Mesenchymal stem cell (in vitro differentiated cells and primary cell): ENCODE measurements at places on chromosomes 1 and 21.

- no peak for DNase-seq
Observed at GRCh38 chr1:165888552-165888920, 61.1 kb downstream of the UCK2 start.

- DNase-seq: no peak
Observed at GRCh38 chr1:210600421-210601159, 271.9 kb downstream of the HHAT start.

DNA sequence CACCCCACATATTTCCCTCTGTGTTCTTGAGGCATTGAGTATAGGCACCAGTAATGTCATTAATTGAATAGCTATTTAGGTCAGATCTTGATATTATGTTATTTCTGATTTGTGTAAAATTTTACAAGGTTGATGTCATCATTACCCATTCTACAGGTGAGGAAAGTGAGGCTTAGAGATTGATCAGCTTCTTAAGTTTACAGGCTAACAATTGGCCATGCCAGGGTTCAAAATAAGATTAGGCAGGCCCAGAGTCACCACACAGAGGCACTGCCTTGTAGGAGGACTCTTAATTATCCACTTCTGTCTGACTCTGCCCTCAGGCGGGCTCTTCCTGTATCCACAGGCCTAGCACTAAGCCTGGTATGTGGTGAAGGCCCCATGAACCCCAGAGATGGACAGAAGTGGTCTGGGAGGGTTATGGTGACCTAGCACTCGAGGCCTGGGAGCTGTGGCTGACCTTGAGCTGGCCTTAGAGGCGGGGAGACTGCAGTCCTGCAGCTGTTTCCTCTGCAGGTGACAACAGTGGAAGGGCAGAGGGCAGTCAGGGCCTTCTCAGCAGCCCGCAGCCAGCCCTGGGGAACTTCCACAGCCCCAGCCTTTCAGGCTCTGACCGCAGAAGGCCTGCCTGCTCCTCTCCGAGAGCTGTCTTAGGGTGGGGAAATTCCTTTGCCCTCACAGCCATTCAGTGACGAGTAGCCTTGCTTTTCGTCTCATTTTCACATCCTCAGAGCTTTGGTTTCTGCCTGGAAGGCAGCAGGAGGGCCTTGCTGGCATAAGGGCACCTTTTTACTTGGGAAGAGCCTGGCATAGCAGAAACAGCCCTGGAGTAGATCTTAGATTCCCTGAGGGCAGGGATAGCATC is 12.2 kb downstream of the ZDHHC18 start:
- peak; percentile 64 for DNase-seq

DNA sequence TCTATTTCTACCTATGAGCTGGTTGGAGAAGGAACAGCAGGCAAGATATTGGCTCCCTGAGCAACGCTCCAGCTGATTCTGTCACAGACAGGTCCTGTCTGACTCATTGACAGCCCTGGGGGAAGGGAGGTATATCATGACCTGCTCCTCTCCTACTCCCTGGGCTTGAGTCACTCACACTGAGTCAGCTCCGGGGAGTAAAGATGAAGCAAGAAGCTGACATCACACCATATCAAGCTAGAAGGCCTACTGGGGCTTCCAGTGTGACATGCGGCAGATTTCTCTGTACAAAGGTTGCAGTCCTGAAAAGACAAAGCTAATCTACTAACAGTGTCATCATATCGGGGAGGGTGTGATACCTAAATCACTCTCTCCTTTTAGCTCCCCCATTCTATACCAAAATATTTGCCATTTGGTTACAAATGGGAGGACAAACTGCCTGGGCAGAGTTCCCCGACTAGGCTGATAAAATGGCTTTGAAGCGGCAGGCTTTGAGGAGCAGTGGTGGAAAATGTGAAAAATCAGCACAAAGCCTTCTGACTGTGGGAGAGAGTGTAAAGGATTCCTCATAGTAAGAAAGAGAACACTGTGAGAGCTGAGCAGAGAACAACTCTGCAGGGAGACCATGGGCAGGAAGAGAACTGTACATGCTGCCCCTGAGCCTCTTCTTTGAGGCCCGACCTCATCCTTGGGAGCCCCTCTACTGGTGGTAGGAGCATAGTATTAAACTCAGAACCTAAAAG is 15.5 kb downstream of the PI4KB start:
- DNase-seq: peak; percentile 100

GRCh38 chr1:64309431-64309831 is 106.0 kb downstream of the UBE2U start:
- DNase-seq: no peak

DNA sequence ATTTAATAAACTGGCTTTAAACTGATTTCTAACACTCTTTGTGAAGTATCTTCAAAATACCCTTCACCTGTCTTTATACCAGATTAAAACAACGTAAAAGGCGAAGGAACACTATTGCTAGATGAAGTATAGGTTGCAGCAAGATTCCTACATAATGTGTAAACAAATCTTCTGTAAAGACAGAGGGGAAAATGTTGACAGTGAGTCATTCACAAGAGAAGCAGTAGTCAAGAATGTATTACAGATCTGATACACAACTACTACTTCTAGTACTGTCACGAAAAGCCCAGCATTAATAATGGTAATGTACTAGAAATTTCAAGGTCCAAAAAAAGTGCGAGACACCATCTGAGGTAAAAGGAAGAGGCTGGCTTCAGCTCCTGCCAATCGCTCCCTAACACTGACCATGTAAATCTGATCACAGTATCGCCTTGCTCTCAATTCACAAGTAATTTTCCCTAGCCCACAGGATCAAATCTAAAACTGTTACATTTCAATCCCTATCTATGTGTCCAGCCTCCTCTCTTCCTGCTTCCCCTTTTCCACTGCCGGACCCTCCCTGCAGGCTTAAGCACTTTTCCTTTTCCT is 290.4 kb downstream of the AKT3 start:
- peak; percentile 85 for DNase-seq

DNA sequence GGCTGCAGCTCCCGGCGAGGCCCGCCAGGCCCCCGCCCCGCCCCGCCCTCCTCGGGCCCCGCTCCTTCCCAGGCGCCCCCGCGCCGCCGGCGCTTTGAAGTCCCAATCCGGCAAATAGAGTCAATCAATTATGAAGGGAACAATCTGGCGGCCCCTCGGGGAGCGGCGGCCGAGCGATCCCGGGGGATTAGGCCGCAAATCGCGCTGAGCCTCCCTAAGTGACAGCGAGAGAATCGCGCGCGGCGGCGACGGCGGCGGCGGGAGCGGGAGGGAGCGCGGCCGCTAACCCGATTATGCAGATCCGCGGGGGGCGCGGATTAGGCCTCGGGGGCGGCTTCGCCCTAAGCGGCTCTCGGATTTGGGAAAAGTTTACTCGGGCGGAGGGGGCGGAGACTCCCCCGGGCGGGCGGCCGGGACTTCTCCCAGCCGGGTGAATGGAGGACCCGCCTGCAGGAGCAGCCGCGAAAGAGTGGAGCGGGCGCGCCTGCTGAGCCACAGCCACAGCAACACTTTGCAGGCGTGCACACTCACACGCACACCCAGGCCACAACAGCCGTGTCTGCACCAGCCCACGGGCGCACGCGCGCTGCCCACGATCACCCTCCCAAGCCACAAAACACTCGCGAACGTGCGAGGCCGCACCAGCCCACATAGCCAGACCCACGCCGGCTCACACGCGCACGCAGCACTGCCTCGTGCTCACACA is 23.0 kb upstream of the DMBX1 start:
- peak; percentile 17 for DNase-seq

DNA sequence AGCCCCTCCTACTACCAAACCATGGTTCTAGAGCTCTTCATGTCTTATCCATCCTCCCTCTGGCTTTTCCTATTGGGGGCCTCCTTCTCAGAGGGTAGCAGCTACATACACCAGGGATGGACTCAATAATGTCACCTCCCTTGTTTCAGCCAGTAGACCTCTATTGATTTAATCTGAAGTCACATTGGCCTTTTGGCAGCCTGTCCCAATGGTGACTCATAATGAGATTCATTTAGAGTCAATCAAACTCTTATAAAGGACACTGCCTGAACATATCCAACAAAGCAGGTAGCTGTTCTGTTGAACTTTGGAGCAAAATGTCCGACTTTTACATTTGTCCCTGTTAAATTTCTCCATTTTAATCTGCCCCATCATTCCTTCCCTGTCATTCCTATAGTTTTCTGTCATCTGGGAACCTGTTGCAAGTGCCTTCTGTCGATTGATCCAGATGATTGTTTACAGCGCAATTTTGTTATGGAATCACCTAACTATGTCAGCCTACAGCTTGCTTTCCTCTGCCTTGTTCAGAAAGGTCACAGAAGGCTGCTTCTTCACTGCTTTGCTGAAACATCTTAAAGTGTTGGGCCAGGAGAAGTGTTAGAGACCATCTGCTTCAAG is 105.9 kb downstream of the ETS2 start:
- DNase-seq: no peak

- peak; percentile 69 for DNase-seq
Observed at GRCh38 chr1:15246960-15247614, at the start of gene FHAD1. FHAD1 (plus strand) TSS chr1:15247223; CDS start chr1:15251785, 4,562 bp downstream.

GRCh38 chr1:27906759-27907158 is 28.0 kb upstream of the SMPDL3B start:
- no peak for DNase-seq

- DNase-seq: no peak
Observed at GRCh38 chr1:8651236-8651890, 166.1 kb downstream of the RERE start.

- DNase-seq: no peak
Observed at GRCh38 chr1:114192328-114192727, 38.7 kb upstream of the SYT6 start.

DNA sequence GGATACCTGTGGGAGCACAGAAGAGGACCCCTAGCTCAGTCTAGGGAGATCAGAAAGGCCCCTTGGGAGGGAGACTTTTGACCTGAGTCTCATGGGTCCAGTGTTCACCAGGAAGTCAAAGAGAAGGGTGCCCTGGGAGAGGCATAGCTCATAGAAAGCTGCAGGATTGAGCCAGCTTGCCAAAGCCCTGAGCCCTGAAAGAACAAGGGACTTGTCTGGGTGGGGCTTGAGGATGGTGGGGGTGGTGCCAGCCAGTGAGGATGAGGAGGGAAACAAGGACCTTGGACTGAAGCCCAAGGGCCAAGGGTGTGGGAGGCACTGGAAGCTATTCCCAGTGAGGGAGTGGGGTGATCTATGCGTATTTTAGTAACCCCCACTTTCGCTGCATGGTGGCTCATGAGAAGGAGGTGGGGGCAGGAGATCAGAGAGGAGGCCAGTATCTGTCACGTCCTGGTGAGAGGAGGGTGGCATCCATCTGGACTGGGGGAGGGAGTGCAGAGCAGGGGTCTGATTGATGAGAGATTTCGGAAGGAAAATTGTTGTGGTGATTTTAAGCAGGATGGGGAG is 28.4 kb downstream of the DMBX1 start:
- no peak for DNase-seq

DNA sequence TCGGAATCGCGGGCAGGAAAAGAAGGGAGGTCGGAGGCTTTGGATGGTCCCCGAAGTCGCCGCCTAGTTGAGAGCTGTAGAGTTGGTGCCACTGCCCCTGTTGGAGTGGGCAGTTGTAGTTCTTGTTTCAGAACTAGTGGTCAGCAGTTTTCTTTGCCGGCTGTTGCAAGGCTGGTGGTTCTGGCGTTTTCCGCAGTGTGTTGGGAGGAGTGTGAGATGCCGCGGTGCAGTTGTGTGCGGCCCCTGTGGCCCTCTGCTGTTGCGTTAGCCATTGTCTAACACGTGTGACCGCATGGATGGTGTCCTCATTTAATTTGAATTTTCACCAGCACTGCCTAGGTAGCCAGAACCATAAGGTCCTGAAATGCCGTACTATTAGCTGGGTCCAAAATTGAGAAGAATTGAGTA is 1.4 kb downstream of the ARF1 start:
- DNase-seq: peak; percentile 56

DNA sequence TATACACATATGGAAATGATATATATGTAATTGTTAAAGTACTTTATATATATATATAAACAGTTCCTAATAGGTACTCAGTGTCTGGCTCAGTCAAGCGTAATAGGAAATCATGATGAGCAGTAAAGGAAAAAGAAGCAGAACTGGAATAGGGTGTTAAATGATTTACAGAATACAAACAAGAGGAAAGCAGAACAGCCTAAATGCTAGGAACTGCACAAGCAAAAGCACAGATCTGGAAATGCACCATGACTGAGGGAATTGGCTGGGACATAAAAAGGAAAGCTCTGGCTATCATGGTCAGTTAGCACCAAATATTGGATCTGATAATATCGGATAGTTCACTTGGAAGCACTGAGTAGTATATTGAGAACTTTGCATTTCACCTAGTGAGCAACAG is 51.8 kb downstream of the SLC44A5 start:
- no peak for DNase-seq

GRCh38 chr1:151982300-151983005 is 11.2 kb downstream of the S100A10 start:
- no peak for DNase-seq

GRCh38 chr1:207244409-207244801 is 77.1 kb upstream of the CD55 start:
- no peak for DNase-seq

DNA sequence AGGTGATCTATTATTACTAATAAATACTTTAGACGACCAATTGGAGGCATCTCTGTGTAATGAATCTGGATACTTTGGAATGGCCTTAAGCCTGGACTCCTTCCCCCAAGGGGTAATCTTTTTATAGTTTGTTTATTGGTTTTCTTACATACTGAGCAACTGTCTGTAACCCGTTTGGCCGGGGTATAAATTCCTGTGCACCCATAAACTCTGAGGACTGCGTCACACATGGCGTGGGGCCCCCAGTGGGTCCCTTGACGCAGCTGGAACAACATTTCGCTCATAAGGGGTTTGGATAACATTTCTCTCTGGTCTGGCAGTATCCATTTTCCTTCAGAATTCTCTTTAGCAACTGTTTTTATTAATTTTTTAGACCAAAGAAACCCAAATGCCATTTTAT is 26.5 kb downstream of the SCCPDH start:
- no peak for DNase-seq

DNA sequence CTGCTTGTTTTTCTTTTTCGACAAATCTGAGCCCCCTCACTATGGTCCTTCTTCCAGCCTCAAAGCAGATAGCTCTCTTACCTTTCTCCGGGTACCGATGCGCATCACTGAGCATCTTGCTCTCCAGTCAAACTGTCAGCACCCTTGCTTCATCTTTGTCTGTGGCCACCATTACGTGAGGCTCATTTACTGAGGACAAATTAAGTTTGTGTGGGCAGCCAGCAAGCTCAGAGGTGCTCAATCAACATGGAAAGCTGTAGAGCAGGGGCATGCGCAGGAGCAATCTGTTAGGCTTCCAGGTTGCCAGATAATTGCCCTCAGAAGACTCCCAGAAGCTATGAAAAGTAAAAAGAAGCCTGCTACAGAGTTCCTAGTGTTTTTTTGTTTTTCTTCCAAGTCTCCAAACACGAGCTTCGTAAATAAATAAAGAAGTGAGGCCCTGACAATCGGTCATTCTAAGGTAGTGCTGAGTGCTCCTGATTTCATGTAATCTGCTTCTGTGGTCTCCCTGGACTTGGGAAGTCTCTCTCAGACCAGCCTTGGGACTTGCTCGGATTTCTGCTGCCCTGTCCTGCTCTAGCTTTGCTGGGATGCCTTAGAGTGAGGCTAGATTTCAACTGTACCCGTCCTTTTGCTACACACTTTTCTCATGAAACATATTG is 1.8 kb downstream of the C1orf53 start:
- DNase-seq: no peak

GRCh38 chr1:3352299-3352951 is 102.0 kb upstream of the ARHGEF16 start:
- DNase-seq: peak; percentile 7
